NCI-H2171 (cell line): ENCODE measurements at places on chromosomes 7 and 10.
A peak's percentile ranks its signal among the peaks of the same experiment; 100 is the strongest.

DNA sequence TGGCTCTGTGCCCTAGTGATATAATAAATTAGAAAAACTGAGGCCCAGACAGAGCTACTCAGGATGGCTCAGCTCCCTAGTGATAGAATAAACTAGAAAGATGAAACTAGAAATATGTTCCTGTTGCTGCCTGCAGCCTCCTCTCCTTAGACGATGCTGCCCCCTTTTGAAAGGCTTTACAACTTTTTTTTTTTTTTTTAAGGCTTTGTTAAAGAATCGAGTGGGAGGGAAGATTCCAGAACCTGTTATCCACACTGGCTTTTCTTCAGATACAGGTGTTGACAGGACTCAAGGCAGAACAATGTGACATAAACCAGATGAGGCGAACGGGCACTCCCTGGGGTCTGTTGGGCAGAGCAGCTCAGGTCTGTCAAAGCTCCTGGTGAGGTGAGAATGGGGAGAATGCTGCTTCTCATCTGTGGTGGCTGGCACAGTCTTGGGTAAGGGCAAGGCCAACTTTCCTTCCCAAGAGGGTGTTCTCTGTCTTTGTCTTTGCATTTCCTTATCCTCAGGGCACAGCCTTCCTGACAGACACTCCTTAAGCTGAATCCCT, 175.1 kb downstream of the COBL start:
- no peak for DNase-seq

DNA sequence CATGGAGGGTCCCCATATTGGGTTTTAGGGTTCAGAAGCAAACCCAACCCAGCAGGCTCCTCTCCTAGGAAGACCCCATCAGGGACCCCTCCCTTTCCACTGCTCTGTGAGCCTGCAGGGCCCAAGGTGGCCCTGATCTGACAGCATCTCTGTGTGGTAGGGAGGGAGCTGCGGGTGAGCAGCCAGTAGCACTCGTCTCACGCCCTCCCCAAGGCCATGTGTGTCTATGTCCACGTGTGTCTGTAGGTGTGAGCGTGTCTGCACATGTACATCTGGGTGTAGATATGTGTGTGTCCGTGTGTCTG, 103.5 kb upstream of the FAM20C start:
- no peak for DNase-seq

DNA sequence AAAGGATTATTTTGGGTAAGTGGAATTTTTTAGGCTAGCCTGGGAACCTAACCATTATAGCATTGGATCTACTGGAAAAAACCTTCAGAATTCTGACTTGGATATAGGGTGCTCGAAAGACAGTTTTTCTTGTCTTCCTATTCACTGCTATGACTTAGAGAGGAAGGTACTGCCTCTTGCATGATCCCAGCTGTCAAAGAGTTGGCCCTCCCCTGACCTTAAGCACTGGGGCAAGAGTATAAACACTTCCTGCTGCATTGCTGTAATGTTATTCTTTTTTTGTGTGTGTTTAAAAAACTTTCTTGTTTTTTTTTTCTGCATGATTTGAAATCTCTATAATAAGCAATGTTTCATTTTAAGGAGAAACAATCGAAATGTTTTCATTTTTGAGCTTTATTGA, 113.0 kb downstream of the LRMDA start:
- DNase-seq, result no peak

GRCh38 chr10:11125004-11125403, 107.3 kb downstream of the CELF2 start:
- no peak for DNase-seq

DNA sequence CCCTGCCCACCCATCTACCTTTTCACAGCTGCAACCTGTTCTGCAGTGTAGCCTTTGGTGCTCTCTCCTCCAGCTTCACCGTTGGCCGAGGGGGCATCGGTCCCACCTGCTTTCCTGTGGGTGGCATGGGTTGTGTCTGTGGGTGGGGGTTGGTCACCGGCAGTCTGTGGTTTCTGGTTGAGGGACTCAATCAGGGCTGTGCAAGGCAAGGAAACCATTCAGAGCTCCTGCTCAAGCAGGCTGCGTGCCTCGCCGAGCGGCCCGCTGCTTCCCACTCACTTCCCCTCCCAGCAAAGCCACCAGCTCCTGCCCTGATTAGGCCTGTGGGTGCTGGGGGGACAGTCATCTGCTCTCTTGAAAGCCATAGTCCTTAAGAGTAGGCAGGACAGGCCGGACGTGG, 9.8 kb downstream of the DNAJB12 start:
- DNase-seq, result no peak

DNA sequence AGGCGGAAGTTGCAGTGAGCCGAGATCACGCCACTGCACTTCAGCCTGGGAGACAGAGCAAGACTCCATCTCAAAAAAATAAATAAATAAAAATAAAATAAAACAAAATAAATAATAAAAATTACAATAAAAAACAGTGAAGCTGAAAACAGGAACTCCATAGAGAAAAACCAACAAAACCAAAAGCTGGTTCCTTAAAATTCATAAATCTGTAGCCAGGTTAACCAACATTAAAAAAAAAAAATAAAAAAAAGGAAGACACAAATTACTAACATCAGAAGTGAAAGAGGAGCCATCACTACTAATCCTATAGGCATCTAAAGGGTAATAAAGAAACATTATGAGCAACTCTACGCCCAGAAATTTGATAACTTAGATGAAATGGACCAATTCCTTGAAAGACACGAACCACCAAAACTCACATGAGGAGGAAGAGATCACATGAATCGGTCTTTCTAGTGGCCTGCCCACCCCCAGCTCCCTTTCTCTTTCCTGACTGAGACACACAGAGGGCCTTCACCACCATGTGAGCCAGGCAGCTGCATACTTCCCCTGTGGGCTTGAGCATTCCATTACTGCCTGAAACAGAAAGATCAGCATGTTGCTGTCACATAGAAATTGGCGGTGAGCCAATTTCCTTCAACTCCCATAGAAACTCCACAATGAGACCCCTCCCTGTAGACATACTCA, 208.7 kb downstream of the MAD1L1 start:
- no peak for DNase-seq

DNA sequence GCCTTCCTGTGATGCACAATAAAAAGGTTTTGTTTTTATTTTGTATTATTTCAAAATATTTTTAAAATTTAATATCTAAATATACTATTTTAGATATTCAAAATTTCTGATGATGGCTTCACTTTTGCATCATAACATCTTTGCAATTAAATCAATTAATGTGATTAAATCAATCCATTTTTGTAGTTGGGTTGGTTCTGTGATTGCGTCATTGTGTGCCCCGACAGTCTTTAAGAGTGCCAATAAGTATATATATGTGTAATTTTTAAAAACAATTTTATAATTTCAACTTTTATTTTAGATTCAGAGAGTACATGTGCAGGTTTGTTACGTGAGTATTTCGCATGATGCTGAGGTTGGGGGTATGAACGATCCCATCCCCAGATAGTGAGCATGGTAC, 70.5 kb downstream of the SEPTIN14 start:
- no peak for DNase-seq

GRCh38 chr10:49740346-49741107, 21.6 kb downstream of the OGDHL start:
- no peak for DNase-seq

DNA sequence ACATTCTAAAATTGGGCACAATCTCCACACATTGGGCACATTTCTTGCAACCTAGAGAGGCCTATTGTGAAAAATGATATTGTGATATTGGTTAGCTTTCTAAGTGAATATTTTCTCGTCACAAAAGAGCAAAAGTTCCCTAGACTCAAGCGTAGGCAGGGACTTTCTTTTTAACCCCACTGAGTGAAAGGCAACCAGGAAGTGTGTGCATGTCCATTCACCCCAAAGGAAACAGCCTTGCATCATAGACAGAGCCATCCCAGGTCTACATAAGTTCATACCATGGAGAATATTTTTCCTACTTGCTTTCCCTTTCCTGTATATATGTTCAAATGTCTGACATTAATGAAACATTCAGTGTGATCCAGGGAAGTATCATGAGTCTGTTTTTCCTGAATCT, 84.2 kb upstream of the AGBL3 start:
- no peak for DNase-seq

DNA sequence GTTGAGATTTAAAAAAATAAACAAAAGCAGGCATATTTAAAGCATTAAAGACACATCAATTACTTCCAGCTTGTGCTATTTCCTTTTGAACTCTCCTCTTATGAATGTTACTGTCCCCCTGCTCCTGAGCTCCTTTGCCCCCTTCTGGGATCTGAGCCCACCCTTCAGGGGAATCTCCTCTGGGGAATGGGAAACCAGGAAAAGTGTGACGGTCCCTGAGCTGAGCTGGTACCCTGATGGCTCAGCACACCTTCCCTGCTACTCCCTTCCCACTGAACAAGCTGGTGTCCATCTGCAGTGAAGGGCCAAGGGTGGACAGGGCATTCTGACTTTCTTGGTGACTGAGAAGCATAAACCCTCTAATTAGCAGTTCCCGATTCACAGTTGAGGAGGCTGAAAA, 356.3 kb downstream of the PTEN start:
- DNase-seq, result no peak

GRCh38 chr7:114885836-114886235, 36.1 kb upstream of the MDFIC start:
- no peak for DNase-seq

GRCh38 chr7:119343289-119343688, 929.7 kb upstream of the KCND2 start:
- DNase-seq, result no peak

- no peak for DNase-seq
Observed at GRCh38 chr7:18541181-18541870, 45.8 kb downstream of the HDAC9 start.

GRCh38 chr10:78320506-78320905, 286.8 kb downstream of the RPS24 start:
- no peak for DNase-seq

- peak; percentile 34 for DNase-seq
Observed at GRCh38 chr7:69677054-69677852, 79.0 kb downstream of the AUTS2 start.

GRCh38 chr7:18491871-18492270, 3.7 kb upstream of the HDAC9 start:
- no peak for DNase-seq

DNA sequence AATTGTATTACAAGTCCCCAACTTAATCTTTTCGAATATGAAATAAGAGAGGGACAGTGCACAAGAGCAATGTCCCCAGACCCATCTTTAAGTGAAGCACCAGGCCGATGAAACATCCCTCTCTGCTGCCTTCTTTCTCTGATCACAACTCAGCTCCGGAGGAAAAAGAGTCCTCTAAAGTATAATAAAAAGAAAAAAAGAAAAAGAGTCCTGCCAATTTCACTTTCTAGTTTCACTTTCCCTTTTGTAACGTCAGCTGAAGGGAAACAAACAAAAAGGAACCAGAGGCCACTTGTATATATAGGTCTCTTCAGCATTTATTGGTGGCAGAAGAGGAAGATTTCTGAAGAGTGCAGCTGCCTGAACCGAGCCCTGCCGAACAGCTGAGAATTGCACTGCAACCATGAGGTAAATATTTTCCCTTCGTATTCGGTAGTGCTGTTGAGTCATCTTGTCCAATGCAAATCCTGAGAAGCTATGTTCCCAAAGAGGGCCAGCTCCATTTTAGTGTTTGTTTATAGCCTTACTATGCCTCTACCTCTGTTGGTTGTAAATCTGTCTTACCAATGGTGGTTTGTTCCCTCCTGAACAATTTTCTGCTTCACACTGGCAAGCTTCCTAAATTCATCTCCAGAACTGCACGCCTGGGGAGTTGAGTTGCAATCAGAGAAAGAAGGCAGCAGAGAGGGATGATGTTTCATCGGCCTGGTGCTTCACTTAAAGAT, at the start of gene IFIT2:
IFIT2 (plus strand) TSS at position 326 of the 725 bp plus-strand sequence; CDS start at position 404, 78 bp downstream.
- DNase-seq, result no peak

DNA sequence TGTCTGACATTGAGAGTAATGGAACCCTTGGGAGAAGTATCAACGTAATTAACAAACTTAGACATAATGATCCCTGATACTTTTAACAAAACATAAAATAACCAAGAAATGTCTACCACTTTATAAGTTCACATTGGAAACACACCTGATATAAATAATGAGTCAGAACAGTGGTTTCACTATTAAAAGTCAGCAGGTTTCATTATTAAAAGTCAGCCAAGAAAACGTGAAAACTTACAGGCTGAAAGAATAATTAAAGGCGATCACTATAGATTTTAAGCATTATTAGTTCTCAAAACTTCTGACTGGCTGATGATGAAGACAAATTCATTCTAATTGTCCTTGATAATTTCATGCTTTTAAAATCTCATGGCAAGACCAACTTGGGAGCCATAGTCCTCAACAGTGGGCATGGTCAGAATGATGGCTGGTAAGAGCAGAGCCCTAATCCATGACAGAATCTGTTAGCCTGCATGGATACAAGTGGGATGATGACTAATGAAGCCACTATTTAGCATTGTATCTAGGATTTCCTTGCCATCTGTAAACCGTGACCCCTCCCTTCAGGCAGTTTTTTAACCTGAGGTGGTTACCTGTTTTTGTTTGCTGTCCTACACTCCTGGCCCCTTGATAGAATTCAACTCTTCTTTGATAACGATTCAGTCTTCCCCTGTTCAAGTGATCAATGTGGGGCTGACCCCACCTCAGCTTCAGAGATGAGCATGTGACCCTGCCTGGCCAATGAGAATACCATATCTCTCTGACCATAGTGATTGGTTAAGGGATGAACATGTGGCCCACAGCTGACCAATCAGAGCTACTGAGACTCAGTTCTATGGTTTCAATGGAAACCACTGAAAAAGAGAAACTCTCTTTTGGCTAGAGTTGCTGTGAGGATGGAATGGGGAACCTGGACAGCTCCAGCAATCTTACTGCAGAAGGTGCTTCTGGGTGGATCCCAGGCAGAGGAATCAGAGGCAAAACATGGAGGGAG, 151.0 kb downstream of the PLPP4 start:
- DNase-seq, result no peak

- DNase-seq, result no peak
Observed at GRCh38 chr10:74425456-74426001, 274.5 kb downstream of the ADK start.

DNA sequence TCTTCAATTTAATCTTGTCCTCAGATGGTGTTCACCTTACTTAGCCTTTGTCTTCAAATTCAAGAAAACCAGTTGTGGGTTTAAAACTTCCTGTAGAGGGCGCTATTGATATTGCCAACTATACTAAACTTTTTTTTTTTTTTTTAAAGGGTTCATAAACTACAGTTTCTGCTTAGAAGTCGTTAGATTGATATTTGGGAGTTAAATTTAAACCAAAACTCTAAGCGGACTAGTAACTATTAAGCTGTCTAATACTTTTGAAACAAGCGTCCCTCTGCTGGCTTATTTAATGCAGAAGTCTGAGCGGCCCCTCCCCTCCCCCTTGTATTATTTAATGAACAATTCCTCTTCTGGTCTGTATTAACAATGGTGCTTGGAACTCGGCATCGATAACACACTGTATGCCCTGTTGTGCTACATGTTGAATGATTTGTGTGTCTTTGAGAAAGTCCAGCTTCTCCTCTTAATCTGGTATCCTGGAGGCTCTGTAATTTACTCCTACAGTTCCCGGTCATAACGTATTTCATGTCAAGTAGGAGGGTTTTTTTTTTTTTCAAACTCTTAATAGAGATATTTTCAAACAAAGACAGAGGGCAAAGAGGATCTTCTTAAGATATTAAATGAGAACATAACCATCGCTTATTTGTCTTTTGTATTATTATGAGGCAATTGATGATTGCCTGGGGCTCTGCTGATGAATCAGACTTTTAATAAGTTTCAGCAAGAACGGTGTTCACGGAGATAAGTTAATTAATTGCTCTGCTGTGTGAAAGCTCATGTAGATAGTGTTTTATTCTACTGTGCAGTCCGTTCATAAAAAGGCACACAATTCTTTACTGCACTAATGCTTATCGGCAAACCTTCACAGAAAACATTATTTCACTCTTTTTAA, 22.6 kb upstream of the CREB5 start:
- peak; percentile 67 for DNase-seq
